ENCODE measurements at places on chromosomes 7 and 10.

DNA sequence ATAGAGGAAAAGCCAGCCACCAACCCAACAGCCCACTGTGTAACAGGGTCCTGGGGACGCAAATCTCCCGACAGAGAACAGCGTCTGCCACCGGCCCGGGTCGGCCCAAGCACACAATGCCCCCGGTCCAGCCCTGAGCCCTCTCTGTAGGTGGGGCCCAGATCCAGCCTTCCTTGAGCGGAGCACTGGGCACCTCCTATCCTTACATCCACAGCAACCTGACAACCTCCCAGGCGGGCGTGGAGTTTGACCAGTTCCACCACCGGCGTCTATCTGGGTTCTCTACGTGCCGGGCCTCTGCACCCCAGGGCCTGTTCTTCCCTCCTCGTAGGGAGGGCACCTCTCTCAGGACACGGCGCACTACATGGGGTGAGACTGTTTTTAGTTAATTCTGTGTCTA, 109.0 kb downstream of the CYTH3 start:
- DNase-seq, result no peak

- peak; percentile 77 for DNase-seq
Measured at GRCh38 chr10:87846023-87846422, 17.3 kb downstream of the KLLN start.

DNA sequence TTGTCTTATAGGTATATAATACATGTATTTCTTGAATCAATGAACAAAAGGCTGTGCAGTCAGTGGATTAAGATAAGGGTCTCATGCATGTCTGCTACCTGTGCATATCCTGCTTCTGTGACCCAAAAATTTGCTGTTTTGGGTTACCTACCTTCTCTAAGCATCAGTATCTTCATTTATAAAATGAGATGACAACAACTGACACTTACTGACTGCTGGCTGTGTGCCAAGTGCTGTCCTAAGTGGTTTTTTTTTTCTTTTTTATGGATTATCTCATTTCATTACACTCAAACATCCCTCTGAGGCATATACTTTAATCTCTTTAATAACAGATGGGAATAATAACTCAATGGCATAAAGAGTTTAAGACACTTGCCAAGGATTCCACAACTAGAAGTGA, 2.1 kb downstream of the PDK4 start:
- no peak for DNase-seq

DNA sequence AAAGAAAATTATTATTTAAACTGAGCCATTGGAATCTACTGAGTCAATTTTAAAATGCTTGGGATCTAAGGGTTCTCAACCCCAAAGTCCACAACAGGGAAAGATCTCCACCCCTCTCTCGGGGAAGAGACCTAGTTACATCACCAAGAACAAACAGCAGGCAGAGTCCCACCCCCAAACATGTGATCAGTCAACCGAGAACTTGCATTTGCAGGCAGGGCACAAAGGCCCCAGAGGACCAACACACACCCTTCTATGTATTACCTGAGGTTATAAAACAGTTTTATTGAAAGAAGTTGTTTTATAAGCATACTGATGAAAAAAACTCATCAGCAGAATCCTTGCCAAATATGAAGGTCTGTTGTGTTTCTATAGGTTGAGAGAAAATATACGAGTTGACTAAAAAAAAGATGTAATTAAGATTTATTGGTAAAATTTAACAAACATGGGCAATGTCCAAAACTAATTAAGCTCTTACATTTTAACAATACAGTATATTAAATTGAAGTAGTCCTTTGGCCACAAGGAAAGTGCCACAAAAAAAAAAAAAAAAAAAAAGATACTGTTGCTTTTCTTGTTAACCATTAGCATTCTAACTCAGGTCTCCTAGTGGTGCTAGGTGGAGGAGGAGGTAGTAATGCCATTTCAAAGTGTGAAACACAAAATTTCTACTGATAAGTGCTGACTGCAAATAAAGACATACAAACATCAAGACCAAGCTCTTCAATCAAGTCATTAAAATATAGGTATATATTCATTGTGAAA, 975 bp upstream of the USP54 start:
- no peak for DNase-seq

- DNase-seq, result peak; percentile 41
Measured at GRCh38 chr7:44398953-44399574, 73.7 kb upstream of the CAMK2B start.

DNA sequence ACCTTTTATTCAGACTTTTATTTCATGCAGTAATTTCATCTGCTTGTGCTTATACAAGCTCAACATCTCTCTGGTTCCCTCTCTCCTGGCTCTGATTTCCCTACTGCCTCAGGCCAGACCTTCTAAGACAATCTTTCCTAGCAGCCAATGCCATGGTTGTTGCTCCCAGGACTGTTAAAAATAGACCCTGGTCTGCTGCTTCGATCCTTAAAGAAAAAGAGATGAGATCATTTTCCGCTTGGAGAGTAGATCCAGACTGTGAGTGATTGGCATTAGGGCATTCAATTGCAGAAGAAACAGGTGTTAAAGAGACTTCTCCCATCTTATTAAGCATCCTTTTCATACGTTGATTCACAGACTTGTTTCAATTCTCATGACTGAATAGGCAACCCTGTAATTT, 68.4 kb upstream of the ITGB1 start:
- DNase-seq, result no peak

DNA sequence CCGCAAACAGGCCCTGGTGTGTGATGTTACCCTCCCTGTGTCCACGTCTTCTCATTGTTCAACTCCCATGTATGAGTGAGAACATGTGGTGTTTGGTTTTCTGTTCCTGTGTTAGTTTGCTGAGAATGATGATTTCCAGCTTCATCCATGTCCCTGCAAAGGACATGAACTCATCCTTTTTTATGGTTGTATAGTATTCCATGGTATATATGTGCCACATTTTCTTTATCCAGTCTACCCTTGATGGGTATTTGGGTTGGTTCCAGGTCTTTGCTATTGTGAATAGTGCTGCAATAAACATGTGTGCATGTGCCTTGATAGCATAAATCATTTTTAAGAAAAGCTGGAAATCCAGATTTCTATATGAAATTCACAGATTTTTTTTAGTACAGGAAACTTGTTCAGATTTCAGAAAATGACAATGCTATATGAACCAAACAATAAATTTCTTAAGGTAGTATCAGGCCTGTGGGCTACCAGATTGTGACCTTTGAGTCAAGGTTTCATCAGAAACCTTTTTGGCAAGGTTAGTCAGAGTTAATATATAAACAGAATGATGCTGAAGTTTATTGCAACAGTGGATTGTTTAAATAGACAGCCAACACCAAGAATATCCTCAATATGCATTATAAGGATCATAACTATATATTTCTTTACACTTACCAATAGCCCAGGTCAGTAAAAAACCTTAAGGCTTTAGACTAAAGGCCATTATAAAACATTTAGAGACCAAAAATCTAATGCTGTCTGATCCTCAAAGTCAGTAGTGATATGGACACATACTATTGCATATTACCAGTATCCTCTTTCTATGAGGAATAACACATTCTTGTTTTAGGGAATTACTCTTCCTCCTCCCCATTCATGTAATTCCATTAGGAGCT, 68.7 kb upstream of the PAPSS2 start:
- DNase-seq, result peak; percentile 32

GRCh38 chr7:25643286-25643685, 415.0 kb upstream of the NPVF start:
- DNase-seq, result no peak

- no peak for DNase-seq
Measured at GRCh38 chr10:20457649-20458048, 439.5 kb downstream of the NEBL start.

GRCh38 chr7:10821156-10821555, 152.5 kb upstream of the PHF14 start:
- DNase-seq, result no peak

GRCh38 chr10:131640045-131640644, 260.7 kb upstream of the PPP2R2D start:
- DNase-seq, result no peak

DNA sequence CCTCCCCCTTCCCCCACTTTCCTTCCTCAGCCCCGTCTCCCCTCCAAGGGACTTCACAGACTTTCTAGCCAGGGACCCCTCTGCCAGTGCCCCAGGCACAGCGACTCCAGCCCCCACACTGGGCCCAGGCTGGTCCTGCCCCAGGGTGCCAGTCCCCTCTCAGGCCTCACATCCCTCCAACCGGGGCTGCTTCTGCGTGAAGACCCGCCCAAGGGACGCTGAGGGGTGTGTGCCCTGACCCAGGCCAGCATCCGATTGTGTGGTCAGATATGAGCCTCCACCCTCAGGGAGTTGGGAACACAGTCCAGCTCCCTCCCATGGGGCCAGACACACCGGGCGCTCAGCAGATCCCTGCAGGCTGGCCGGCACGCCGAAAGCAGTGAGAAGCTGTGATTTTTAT, 97.0 kb downstream of the MICALL2 start:
- DNase-seq, result no peak

- DNase-seq, result no peak
Measured at GRCh38 chr10:61564444-61564843, 98.3 kb upstream of the CABCOCO1 start.

GRCh38 chr7:155979994-155980393, 167.7 kb upstream of the SHH start:
- no peak for DNase-seq

DNA sequence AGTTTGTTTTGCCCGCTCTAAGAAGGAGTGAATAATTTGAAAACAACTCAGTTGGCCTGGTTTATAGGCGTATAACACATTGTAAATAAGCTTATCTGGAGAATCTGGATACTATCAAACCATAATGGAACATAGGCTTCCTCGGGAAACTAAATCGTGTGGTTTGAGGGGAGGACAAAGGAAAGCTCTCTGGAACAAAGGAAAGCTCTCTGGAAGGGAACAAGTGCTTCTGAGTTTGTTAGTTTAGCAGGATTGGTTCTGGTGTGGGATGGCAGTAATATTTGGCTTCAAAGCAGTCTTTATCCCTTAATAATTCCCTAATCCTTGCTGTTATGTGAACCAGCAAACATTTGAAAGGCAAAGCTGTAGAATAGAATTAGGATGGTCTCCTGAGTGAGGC, 15.0 kb upstream of the SLK start:
- DNase-seq, result no peak

- DNase-seq, result no peak
Measured at GRCh38 chr7:116902867-116903266, 40.5 kb downstream of the CAPZA2 start.

- no peak for DNase-seq
Measured at GRCh38 chr10:114635797-114636550, 22.1 kb downstream of the ABLIM1 start.
